ENCODE measurements at places on chromosomes 4 and X.

DNA sequence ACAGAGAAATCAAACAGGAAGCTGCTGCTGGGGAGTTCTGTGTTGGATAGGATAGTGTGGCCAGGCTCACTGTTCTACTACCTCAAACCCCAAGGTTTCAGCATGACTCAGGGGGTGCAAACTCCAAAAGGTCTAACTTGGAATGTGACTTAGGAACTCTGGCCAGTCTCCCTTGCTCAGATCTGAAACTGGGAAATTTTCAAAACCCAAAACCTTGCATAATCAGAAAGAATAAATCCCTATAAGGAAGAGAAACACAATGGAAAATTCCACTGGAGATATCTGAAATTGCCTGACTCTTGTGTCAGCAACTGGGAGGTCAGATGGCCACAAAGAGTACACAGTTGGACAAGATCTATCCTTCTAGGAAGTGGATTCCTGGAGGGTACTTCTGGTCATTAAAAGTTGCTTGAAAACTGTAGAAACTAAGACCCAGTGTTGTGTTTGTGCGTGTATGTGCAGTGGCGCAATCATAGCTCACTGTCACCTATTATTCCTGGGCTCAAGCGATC is 58.0 kb downstream of the PPEF2 start:
- H3K4me3 ChIP-seq: no peak overlapping the region
- peak overlapping the region; percentile 63 for H3K27ac ChIP-seq
- no peaks in the 10 kb centered on the region for H3K27me3 ChIP-seq

- H3K4me1 ChIP-seq: no peaks in the 10 kb centered on the region
- no peak overlapping the region for H3K4me3 ChIP-seq
- H3K27me3 ChIP-seq: no peaks in the 10 kb centered on the region
Observed at GRCh38 chrX:74578137-74578536, 36.3 kb downstream of the RLIM start.

DNA sequence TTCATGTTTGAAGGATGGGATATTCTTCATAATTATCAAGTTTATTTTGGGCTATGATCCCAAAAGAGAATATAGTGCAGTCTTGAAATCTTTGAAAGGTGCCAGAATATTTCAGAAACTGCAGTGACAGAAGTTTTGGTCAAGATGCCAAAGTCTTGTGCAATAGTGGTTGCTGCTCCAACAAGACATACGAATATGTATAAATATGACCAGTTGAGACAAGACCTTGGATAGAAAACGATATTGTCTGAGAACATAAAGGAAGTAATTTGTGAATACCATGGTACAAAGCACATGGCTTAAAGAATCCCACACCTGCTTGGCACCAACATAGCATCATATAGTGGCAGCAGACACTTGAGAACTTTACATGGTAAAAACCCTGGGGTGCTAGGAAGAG is 48.6 kb upstream of the AMELX start:
- no peaks in the 10 kb centered on the region for H3K4me1 ChIP-seq
- H3K36me3 ChIP-seq: no peaks in the 10 kb centered on the region
- no peak for DNase-seq
- H3K4me3 ChIP-seq: no peak overlapping the region
- H3K27ac ChIP-seq: no peak overlapping the region

GRCh38 chr4:128827296-128827695 is 17.8 kb downstream of the JADE1 start:
- DNase-seq: no peak
- peaks cover 36% of the 10 kb centered on the region for H3K4me1 ChIP-seq
- no peak overlapping the region for H3K27ac ChIP-seq
- no peak overlapping the region for H3K4me3 ChIP-seq
- H3K36me3 ChIP-seq: no peaks in the 10 kb centered on the region

- H3K4me3 ChIP-seq: no peak overlapping the region
- H3K27me3 ChIP-seq: peaks cover 25% of the 10 kb centered on the region
- DNase-seq: no peak
- no peaks in the 10 kb centered on the region for H3K4me1 ChIP-seq
- H3K27ac ChIP-seq: no peak overlapping the region
Observed at GRCh38 chr4:829291-829690, 3.4 kb upstream of the CPLX1 start.

GRCh38 chr4:147492761-147493160 is 11.9 kb downstream of the EDNRA start:
- DNase-seq: peak; percentile 86
- H3K4me3 ChIP-seq: no peak overlapping the region
- peaks cover 26% of the 10 kb centered on the region for H3K4me1 ChIP-seq
- H3K36me3 ChIP-seq: no peaks in the 10 kb centered on the region
- H3K27ac ChIP-seq: peak overlapping the region; percentile 84
- H3K27me3 ChIP-seq: no peaks in the 10 kb centered on the region

GRCh38 chr4:182143086-182143821 is 99.9 kb upstream of the TENM3 start:
- peak overlapping the region; percentile 96 for H3K27ac ChIP-seq
- peak; percentile 37 for DNase-seq
- peaks cover 27% of the 10 kb centered on the region for H3K4me1 ChIP-seq
- H3K27me3 ChIP-seq: no peaks in the 10 kb centered on the region

GRCh38 chrX:149540131-149540620 is 636 bp upstream of the EOLA1 start:
- peak overlapping the region; percentile 75 for H3K4me3 ChIP-seq
- H3K27me3 ChIP-seq: no peaks in the 10 kb centered on the region

- H3K4me3 ChIP-seq: no peak overlapping the region
- no peaks in the 10 kb centered on the region for H3K27me3 ChIP-seq
- H3K4me1 ChIP-seq: no peaks in the 10 kb centered on the region
- H3K36me3 ChIP-seq: no peaks in the 10 kb centered on the region
- no peak overlapping the region for H3K27ac ChIP-seq
Observed at GRCh38 chr4:54908763-54909162, 216.6 kb downstream of the KDR start.

- H3K4me1 ChIP-seq: no peaks in the 10 kb centered on the region
- H3K27me3 ChIP-seq: no peaks in the 10 kb centered on the region
- no peak overlapping the region for H3K27ac ChIP-seq
- H3K36me3 ChIP-seq: no peaks in the 10 kb centered on the region
- H3K4me3 ChIP-seq: no peak overlapping the region
- DNase-seq: no peak
Observed at GRCh38 chrX:41003506-41004270, 81.6 kb upstream of the USP9X start.

GRCh38 chrX:77918568-77918967 is 8.1 kb downstream of the ATP7A start:
- H3K4me3 ChIP-seq: no peak overlapping the region
- H3K36me3 ChIP-seq: no peaks in the 10 kb centered on the region
- no peak overlapping the region for H3K27ac ChIP-seq

DNA sequence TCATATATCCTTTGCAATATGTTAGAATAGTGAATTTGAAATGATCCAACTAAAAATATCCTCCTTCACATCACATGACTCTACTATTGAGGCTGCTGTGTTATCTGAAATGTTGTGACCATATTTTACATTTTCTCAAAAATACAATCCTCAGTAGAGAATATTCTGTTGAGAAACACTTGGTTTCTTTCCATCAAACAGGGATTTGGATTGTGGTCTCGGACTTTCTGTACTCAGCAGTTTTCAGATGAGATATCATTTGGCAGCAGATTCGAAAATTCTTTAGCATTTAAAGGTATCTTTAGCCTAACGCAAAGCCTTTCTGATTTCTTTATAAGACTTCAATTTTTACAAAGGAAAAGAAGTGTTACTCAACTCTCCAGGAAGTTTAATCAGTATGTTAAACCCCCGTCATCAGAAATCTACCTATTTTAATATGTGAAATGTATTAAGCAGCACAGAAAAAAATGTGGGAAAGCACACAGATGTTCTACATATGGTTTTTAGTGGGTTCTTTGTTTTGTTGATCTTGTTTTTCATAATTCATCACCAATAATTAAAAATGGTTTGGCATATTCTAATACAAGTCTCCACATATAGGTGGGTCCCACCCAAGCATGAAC is 55.4 kb upstream of the ANXA3 start:
- H3K36me3 ChIP-seq: no peaks in the 10 kb centered on the region
- no peak for DNase-seq
- no peaks in the 10 kb centered on the region for H3K27me3 ChIP-seq
- H3K4me1 ChIP-seq: no peaks in the 10 kb centered on the region
- no peak overlapping the region for H3K27ac ChIP-seq

GRCh38 chr4:122218762-122219161 is 66.6 kb downstream of the BLTP1 start:
- no peak for DNase-seq
- H3K27ac ChIP-seq: no peak overlapping the region
- no peaks in the 10 kb centered on the region for H3K4me1 ChIP-seq
- H3K4me3 ChIP-seq: no peak overlapping the region
- H3K36me3 ChIP-seq: peaks cover 10% of the 10 kb centered on the region

DNA sequence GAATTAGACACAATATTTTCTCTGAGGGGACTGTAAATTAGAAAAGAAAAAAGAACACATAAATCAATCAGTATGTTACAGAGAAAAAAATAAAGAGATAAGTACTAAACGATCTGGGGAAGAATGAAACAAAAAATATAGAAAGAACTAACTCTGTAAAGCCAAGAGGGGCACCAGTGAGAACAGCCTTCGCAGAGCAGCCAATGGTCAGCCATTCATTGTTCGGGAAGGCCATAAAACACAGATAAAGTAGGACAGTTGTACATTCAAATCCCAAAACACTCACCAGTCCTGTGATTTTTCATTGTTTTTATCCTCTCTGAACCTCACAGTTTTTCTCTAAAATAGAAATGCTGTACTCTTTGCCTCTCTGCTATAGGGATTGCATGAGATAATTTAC is 127.9 kb downstream of the NEK1 start:
- no peak overlapping the region for H3K4me3 ChIP-seq
- no peak overlapping the region for H3K27ac ChIP-seq
- H3K36me3 ChIP-seq: no peaks in the 10 kb centered on the region
- H3K27me3 ChIP-seq: no peaks in the 10 kb centered on the region
- H3K4me1 ChIP-seq: peaks cover 2% of the 10 kb centered on the region
- DNase-seq: no peak

DNA sequence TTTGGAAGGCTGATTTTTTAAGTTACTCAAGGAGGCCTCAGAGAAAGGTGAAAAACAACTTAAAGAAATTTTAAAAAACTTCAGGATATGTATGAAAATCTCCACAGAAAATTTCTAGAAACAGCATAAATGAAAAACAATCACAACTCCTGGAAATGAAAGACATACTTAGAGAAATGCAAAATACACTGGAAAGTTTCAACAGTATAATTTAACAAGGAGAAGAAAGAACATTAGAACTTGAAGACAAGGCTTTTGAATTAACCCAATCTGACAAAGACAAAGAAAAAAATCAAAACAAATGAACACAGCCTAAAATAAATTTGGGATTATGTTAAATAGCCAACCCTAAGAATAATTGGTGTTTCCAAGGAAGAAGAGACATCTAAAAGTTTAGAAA is 300.5 kb downstream of the ANTXR2 start:
- DNase-seq: no peak
- H3K36me3 ChIP-seq: no peaks in the 10 kb centered on the region
- H3K27me3 ChIP-seq: no peaks in the 10 kb centered on the region
- H3K27ac ChIP-seq: no peak overlapping the region
- no peaks in the 10 kb centered on the region for H3K4me1 ChIP-seq
- no peak overlapping the region for H3K4me3 ChIP-seq

- no peak for DNase-seq
- H3K4me1 ChIP-seq: no peaks in the 10 kb centered on the region
- H3K27ac ChIP-seq: no peak overlapping the region
- H3K4me3 ChIP-seq: no peak overlapping the region
- H3K27me3 ChIP-seq: no peaks in the 10 kb centered on the region
- H3K36me3 ChIP-seq: no peaks in the 10 kb centered on the region
Observed at GRCh38 chr4:68499021-68499420, 51.8 kb downstream of the TMPRSS11E start.

- H3K4me3 ChIP-seq: no peak overlapping the region
- no peak overlapping the region for H3K27ac ChIP-seq
- DNase-seq: peak; percentile 13
- H3K4me1 ChIP-seq: peaks cover 8% of the 10 kb centered on the region
- no peaks in the 10 kb centered on the region for H3K36me3 ChIP-seq
- no peaks in the 10 kb centered on the region for H3K27me3 ChIP-seq
Observed at GRCh38 chr4:17195461-17196275, 297.2 kb upstream of the LDB2 start.

GRCh38 chr4:48727666-48728459 is 52.2 kb downstream of the FRYL start:
- H3K27ac ChIP-seq: no peak overlapping the region
- no peaks in the 10 kb centered on the region for H3K27me3 ChIP-seq
- DNase-seq: no peak
- H3K4me3 ChIP-seq: no peak overlapping the region
- H3K4me1 ChIP-seq: peaks cover 4% of the 10 kb centered on the region

- DNase-seq: no peak
- no peaks in the 10 kb centered on the region for H3K36me3 ChIP-seq
- no peak overlapping the region for H3K4me3 ChIP-seq
- H3K4me1 ChIP-seq: no peaks in the 10 kb centered on the region
Observed at GRCh38 chr4:84639145-84639544, 56.2 kb downstream of the CDS1 start.

- H3K27me3 ChIP-seq: no peaks in the 10 kb centered on the region
- H3K4me1 ChIP-seq: no peaks in the 10 kb centered on the region
- no peak for DNase-seq
- H3K36me3 ChIP-seq: no peaks in the 10 kb centered on the region
- H3K4me3 ChIP-seq: no peak overlapping the region
Observed at GRCh38 chr4:92241094-92241493, 62.7 kb upstream of the GRID2 start.

DNA sequence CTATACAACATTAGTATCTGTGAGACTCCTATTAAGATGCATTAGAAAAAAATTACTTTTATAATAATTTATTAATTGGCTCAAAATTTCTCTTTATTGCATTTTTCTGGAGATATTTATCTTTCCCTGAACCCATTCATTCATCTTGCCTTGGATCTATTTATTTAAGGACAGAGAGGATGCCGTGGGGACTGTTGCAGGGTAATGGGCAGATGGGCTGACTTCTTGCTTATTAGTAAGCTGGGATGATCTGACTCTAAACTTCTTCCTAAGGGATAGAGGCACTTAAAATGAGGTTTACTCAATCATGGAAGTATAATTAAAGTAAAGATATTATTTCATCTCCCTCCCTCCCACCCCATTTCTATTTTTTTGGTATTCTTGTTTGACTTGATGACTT is 18.2 kb upstream of the ANK2 start:
- no peak overlapping the region for H3K4me3 ChIP-seq
- no peaks in the 10 kb centered on the region for H3K36me3 ChIP-seq
- no peak for DNase-seq
- H3K4me1 ChIP-seq: peaks cover 12% of the 10 kb centered on the region
- H3K27me3 ChIP-seq: no peaks in the 10 kb centered on the region
